Right lung (tissue), 10 donors: ENCODE measurements at places on chromosomes 16 and 17. TPM values are rescaled to one million over a fixed set of nuclear protein-coding genes. Genes with fewer than 3 reads are reported as not detected.

Gene CDRT15L2
- not detected for polyA plus RNA-seq

Gene ITGA2B
- 6.7 TPM for polyA plus RNA-seq

Gene SKAP1
- polyA plus RNA-seq, result 2.0 TPM

Gene ABCA10
- polyA plus RNA-seq, result 9.7 TPM

Gene AATK
- 27.2 TPM for polyA plus RNA-seq

Gene ST6GALNAC2
- polyA plus RNA-seq, result 4.4 TPM

Gene KCNJ2
- 3.4 TPM for polyA plus RNA-seq

Gene PRDM7
- polyA plus RNA-seq, result 0.68 TPM

Gene EZH1
- polyA plus RNA-seq, result 36.4 TPM
